NT2/D1 (cell line): ENCODE measurements at places on chromosomes 6 and 20.

DNA sequence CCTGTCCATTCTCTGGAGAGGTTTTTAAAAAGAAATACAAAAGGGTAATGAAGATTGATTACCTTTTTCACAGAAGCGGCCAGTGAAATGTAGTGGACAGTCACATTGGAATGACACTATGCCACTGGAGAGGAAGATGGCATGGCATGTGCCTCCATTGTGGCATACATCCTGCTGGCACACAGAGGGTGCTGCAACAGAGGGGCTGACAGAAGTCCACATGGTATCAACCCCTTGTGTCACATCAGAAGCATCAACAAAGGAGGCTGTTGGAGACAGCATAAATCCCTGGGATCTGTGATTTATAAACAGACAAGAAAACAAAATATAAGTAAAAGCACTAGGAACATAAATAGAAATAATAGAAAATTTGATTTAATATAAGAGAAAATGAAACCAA, 594.9 kb downstream of the PHF3 start:
- no peak for DNase-seq

DNA sequence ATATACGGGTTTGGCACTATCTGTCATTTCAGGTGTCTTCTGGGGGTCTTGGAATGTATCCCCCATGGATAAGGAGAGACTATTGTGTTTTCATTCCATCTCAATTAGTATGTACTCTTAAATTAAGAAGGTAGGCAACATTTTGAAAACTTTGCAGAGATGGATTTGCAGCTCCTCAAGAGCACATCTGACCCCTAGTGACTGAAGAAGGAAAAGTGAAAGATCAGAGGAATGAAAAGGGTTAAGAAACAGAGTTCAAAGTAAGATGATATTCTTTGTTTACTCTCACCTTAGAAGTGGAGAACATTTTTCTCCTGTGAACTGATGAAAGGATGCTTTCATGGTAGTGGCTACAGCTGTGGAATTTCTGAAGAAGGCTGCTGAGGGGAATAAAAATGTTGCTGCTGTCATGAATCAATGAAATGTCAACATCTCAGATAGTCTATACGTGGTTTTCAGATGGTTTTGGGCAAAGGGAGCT, 41.5 kb downstream of the SH3BGRL2 start:
- DNase-seq = peak; percentile 2

DNA sequence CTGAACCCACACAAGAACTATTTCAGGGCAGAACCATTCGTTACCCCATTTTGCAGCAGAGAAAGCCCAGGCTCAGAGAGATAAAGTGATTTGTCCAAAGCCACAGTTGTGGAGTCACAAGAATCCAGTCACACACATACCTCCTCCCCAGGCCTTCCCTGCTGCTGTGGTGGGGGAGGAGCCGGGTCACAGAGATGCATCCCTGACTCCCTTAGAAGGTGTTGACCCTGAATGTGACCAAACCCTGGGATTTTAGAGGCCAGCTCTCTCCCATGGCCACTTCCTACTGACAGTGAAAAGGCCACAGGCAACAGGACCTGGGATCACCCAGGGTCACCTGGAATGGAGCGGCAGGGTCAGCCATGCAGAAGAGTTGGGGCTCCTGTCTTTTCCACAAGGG, 48.6 kb downstream of the CHMP4B start:
- DNase-seq = no peak

- DNase-seq = no peak
Measured at GRCh38 chr6:137958811-137959565, 91.9 kb downstream of the TNFAIP3 start.
